ENCODE measurements at places on chromosomes 16 and 17.

DNA sequence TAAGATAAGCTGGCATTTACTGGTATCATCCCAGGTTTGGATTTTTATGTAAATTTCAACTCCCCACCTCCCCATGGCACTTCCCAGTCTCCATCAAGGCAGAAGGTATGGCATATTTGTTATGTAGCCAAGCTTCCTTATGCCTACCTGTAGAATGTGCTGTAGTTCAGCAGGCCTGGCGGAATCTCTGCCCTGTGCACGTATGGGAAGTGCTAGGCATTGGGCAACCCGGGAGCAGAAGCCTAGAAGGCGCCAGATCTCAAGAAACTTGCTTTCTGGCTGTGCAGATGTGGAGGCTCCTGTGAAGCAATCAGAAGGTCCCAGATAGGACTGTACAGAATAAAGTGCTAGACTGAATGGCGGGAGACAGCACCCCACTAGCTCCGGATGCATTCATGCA lies 64.7 kb downstream of the SNX20 start:
- DNase-seq: no peak

DNA sequence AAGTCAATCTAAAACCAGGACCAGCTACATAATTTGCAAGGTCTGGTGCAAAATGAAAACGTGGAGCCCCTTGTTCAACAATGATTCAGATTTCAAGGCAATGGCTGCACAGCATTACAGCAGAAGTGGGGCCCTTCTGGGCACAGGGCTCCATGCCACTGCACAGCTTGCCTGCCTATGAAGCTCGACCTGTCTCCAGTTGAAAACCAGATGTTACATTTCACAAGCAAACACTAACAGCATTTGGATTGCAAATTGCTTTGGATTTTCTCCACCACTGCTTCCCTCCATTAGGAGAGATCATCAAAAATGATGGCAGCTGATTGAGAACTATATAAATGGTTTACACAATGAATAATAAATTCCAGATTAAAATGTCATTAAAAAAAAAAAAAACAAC lies 551.4 kb upstream of the ZFHX3 start:
- no peak for DNase-seq

DNA sequence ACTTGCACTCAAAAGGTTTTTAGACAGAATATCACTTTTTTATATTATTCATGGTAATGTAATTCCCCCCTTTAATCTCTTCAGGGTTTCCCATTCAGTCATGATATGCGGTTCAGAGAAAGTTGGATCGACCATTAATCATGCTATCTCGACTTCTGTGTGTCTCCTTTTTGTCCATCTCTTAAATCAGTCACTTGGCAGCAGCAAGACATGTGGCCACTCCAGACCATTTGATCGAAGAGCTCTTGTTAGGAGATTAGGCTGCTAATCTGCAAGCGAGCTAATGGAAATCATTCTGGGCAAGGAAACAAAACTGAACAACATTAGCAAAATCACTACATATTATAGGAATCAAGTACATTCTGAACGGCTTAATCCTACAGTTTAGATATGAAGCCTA lies 449.9 kb downstream of the WWOX start:
- DNase-seq: no peak

DNA sequence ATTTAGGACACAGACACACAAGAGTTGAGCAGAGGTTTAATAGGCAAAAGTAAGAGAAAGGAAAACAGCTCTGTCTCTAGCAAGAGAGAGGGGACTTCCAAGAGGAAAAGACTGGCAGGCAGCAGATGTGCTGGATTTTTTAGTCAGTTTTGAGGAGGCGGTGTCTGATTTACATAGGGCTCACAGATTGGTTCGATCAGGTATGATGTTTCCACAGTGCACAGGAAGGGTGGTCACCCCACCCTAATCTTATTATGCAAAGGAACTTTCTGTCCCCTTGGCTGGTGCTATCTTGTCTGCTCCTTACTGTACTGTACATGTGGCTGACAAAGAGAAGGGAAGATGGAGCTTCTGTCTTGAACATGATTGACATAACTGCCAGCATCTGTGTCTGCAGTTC lies 25.3 kb downstream of the BFAR start:
- DNase-seq: no peak

GRCh38 chr16:89860747-89861304 lies 12.6 kb upstream of the TCF25 start:
- DNase-seq: no peak

DNA sequence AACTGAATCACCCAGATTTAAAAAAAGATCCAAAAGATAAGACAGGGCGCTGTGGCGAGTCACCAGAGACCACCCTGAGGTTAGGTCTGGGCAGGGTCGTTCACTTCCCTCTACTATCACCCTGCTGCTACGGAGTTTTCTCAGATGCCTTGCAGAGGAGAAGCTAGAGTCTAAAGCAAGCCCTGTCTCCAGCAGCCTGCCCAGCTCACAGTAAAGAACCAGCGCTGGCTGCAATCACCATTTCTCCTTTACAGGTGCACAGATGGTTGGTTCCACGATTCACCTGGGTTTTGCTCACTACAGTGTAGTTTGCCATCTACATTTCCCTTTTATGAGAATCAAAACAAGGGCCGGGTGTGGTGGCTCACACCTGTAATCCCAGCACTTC lies 71.3 kb downstream of the SRCIN1 start:
- DNase-seq: no peak

DNA sequence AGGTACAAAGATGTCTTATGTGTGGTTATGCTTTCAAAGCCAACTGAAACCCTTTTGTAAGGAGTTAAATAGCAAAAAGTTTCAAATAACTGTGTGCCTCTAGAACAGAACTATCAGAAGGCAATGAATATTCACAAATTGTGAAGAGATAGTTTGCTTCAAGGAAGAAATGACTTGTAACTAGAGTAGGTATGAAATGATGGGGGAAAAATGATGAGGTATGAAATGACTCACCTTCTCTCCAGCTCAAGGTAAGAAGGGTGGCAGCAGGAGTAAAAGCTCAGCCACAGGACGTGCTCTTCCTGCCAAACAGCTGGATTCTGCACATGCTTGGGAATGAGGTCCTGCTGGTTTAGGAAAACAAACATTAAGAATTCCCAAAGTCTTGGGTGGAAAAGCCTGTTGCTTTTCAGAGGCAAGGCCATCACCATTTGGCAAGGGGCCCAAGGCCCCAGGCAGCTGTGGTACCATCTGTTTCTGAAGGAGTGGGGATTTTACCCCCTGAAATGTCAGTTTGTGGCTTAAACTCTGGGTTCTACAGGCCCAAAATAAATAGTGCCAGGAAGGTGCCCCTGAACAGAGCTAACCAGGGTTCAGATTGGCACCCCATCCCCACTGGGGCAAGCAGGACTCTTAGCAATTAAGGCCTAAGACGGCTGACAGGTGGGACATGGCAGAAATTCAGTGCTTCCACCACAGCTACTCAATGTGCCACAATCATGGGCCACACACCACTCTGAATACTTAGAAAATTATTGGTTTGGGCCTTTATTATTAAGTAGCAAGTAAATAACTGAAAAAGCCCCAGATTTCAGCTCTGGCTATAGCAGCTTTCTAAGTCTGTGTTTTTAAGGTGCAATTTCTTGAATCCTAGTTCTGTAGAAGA lies 13.3 kb downstream of the HERPUD1 start:
- DNase-seq: no peak

- DNase-seq: no peak
Measured at GRCh38 chr16:57503366-57503765, 17.1 kb upstream of the DOK4 start.

- no peak for DNase-seq
Measured at GRCh38 chr17:73324160-73324475, 12.3 kb upstream of the CDC42EP4 start.

DNA sequence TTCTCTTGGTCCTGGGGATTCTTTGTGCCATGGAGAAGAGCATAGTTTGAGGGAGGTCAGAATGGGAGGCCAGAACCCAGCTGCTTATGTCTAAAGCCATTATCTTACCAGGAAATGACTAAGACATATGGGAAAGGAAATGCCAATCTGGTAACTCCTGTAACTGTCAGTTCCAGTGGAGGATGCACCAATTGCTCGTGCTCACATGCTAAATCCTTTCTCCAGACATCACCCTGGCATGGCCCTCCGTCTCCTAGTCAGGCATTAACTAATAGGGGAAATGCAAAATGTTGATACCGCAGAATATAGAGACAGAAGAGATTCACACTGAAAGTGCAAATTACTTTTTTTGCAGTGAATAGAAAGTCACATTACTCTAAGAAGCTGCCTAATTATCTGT lies 255.6 kb upstream of the HSBP1 start:
- DNase-seq: no peak

DNA sequence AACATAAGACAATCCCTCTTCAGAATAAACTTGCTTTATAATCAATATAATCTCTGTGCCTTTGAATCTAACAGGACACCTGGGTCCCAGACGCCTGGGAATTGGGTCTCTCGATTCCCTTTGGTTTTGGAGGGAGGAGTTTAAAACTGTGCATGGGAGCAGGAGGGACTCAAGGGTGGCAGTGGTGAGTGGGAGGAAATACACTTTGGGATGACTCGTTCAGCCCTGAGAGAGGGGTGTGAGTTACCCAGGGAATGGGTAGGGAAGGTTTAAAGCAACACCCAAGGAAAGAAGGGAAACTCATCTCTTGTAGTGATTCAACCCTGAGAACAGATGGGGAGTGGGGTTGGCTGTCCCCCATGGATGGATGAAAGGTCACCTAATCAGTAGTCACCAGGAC lies 1.6 kb downstream of the RANGRF start:
- DNase-seq: no peak
